ENCODE measurements at places on chromosomes 1 and 21.

GRCh38 chr1:86841116-86841515 is 72.8 kb downstream of the SELENOF start:
- DNase-seq: no peak

- DNase-seq: no peak
These were observed 169.3 kb upstream of the ETV3 start for GRCh38 chr1:157307491-157307890.

GRCh38 chr1:175015243-175015642 is 8.0 kb downstream of the MRPS14 start:
- no peak for DNase-seq

GRCh38 chr1:75796376-75797272 is at the start of gene MSH4:
Gene MSH4 (plus strand): TSS chr1:75796882. CDS start chr1:75796986, 104 bp downstream.
- no peak for DNase-seq

DNA sequence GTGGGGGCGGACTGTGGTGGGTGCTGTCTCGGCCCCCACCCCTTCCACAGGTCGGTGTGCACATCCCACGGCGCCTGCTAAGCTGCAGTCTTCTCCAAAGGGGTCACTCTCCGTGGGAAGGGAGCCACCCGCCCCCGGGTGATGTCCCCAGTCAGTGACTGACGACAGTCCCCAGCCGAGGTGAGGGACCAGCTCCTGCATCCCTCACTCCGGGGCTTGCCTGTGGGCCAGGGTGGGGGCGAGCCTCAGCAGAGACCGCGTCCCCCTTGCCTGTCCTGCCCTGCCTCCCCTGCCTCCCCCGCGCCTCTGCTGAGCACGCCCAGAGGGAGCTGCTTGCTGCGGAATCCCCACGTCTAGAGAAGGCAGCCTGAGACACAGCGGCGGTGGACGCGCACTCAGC is 35.9 kb upstream of the PDE9A start:
- no peak for DNase-seq

Measured in activated naive CD4-positive, alpha-beta T cell (primary cell).